ENCODE measurements at places on chromosomes 2 and 18.

DNA sequence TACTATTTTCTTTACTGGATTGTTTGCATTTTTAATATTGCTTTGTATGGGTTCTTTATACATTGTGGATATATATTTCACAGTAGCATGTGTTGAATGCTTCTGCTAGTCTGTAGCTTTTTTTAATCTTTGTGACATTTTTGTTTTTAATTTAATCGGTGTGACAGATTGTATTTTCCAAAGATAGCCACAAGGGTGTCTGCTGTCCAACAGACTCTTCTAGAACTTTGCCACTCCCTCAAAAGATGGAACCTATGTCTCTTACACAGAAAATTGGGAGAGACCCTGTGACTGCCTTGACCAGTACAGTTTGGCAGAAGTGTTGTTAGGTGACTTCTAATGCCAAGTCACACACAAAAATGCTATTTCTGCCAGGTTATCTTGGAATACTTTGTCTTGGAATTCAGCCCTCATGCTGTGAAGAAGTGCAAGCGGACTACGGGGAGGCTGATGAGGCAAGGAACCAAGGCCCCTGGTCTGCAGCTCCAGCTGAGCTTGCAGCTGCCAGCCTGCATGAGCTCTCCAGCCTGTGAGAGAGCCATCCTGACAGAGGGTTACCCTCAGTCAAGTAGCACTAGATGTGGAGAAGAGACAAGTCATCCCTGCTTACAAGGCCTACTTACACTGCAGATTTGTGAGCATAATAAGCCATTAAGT lies 110.8 kb downstream of the TDRD15 start:
- DNase-seq = no peak

DNA sequence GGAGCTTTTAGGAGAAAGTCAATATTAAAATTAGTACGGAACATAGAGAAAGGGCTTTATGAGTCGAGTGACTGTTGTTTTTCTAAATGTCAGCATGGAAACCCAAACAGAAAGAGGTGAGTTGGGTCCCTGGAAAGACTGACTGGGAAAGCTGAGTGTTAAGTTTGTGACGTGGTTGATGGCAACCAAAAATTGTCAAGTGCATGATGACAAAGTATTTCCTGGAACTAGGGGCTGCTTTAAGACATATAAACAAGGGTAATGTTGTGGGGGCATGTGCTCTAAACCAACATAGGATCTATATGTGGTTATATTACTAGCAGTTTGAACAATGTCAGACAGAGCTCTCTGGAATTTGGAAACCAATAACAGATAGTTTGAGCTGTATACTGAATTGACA lies 50.9 kb upstream of the GPD2 start:
- DNase-seq = peak; percentile 22

GRCh38 chr2:30942419-30942818 lies 135.2 kb upstream of the CAPN13 start:
- DNase-seq = no peak

DNA sequence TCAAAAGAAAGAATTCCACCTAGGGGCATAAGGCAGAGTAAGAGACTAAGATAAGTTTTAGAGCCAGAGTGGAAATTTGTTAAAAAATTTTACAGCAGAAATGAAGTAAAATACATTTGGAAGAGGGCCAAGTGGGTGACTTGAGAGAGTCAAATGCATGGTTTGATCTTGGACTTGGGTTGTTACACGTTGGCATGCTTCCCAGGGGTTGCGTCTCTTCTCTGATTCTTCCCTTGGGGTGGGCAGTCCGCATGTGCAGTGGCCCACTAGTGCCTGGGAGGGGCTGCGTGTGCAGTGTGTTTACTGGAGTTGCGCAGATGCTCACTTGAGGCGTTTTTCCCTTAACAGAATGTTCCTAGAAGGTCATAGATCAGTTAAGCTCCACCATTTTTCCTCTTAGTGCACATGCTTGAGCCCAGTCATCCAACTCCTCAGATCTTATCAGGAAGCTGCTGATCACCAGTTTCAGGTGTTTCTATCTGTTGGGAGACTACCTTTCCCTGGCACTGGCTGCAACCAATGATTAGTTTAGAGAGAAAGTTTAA lies 13.1 kb downstream of the SEH1L start:
- no peak for DNase-seq

DNA sequence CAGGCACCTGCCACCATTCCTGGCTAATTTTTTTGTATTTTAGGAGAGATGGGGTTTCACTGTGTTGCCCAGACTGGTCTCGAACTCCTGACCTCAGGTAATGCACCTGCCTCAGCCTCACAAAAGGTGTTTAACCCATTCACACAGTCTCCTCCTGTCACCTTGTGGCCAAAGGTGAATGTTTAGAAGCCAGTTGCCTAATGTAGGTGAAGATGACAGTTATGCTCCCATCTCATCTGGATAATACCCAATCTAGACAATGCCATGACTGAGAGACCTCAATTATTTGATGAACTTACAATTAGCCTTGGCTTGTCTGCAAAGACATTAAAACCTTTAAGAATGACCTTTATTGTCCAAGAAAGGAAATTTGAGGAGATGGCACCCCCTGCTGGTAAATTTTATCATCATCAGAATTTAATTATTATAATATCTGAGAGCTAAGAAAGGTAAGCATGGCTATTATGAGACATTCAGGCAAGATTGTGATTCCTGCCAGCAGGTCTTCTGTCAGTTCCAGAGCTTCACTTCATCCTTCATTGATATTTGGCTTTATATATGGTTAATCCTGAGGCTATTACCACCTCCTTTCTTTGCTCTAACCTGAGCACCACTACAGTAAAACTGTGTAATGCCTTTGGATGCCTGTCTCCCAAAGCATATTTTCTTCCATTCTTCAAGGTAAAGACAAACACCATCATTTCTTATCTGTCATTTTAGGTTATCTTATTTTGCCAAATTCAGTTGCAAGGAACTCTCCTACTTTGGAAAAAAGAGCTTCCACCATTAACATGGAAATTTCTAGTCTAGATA lies 117.6 kb downstream of the FAM124B start:
- peak; percentile 42 for DNase-seq

GRCh38 chr18:46416706-46417638 lies 240.0 kb downstream of the LOXHD1 start:
- peak; percentile 18 for DNase-seq

GRCh38 chr18:59501920-59502273 lies 142.8 kb upstream of the LMAN1 start:
- DNase-seq = no peak

DNA sequence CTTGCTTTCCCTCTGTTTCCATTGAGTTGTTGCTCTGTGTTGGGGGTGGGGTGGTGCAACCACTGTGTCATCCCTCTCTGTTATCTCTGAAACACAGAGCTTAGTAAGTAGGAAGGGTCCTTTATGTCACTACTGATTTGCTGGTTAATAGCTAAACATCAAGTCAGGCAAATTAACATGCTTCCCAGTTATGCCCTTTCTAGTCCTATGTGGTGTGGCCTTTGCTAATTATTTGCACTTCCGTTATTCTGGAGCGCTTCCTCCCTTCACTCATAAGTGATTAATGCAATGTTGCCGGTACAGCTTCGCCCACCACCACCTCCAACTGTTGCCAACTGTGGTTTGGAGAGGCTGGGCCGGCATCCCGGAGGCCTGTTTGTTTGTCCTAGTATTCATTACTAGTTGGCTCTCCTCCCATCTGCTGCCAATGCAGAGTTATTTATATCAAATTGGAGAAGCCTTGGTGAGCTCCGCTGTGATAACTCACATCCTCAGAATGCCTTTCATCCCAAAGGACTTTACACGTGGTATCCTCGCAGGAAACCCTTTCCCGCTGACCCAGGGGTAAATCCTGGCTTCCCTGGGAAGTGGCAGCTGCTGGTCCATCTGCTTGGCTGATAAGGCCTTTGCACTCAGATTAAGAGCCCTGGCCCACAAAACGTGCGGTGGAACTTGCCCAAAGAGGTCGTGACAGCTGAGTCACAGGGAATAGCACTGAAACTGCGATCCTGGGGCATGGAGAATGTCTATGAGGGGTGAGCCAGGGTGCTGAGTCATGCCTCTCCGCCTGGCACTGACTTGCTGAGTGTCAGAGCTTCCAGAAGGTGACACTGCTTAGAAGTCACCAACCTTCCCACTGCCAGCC lies 72.0 kb upstream of the ZCCHC2 start:
- DNase-seq = no peak

DNA sequence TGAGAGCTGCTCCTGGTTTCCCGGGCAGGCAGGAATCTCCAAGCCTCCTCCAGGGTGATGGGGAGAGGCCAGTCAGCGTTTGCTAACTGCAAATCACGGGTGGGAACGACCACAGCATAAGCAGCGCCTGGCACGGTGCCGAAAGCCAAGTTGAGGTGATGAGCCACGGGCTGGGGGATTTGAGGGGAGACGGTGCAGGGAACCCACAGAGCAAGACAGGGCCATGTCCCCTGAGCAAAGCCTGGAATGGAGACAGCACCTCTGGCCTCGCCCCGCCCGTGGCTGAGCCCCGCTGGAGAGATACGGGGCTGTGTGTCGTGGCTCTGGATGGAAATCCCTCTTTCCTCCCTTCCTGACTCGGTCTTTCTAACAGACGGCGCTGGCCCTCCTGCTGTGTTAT lies 31.5 kb upstream of the TMEM18 start:
- no peak for DNase-seq

GRCh38 chr2:178221556-178221955 lies 27.2 kb downstream of the OSBPL6 start:
- DNase-seq = no peak

- no peak for DNase-seq
These were observed 50.6 kb downstream of the DNAJC10 start for GRCh38 chr2:182766626-182767025.

DNA sequence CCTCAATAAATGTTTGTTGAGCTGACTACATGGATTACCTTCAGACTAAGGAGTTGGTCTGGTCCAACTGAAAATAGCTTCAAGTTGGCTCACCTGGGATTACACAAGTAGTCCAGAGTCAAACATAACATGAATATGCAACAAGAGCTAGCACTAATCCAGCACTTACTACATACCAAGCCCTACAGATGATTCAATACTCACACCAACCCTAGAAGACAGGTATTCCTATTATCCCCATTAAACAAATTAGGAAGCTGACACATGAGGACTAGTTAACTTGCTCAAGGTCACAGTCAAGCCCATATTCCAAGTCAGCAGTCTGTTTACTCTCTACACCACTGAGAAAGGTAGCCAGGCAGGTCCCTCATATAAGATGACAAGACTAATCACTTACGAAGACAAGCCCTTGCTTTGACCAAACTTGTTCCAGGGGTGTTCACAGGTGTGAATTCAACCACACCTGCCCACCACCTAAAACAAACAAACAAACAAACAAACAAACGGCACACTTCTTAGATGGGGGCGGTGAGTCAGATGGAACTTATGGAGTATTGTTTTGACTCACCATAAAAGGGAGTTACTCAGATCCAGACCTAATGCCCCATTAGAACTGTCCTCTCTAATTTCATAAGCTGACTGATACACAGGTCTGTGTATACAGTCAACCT lies 29.1 kb downstream of the TMEM131 start:
- DNase-seq = peak; percentile 63

GRCh38 chr18:50680966-50681365 lies 121.1 kb downstream of the MAPK4 start:
- no peak for DNase-seq

- no peak for DNase-seq
These were observed 262.4 kb upstream of the CCDC68 start for GRCh38 chr18:55221622-55222021.

DNA sequence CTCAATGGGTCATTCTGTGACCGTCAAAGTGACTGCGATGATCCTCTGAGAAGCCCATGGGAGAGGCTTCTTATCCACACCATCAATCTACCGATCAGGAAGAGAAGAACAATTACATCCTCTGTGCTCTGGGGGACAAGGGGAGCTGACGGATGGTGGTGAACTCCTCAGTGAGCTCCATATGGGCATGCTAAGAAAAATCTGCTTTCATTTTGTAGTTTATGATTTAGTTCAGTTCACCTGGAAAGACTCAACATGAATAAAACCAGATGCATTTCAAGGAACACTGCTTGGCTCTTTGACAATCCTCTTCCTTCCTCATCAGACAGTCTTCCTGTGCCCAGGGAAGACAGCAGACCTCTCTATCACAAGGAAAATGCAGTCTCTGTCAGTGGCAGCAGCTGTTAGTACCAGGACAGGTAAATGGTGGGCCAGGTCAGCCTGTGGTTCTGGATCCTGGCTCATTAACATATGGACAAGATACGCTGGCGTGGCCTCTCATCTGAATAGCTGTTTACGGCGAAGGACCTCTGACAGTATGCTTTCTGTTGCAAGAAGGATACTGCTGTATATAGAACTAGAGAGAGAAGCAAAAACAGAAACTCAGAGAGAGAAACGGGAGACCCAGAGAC lies 176.9 kb downstream of the BCL2 start:
- no peak for DNase-seq

DNA sequence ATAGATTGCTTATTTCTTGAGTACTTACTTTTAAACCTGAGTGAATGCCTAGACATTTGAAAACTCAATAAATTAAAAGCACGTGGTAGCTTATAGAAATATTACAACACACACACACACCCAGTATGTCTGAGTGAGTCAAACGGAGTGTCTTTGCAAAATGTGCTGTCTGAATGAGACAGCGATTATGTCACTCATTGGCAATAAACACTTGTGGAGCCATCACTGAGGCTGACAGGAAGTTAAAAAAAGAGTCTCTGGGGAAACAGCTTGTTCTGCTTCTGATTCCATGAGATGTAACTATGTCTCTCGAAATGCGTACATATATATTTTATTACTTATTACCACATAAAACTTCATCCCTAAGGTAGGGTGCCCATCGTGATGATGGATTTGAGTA lies 22.3 kb upstream of the VPS4B start:
- DNase-seq = no peak

DNA sequence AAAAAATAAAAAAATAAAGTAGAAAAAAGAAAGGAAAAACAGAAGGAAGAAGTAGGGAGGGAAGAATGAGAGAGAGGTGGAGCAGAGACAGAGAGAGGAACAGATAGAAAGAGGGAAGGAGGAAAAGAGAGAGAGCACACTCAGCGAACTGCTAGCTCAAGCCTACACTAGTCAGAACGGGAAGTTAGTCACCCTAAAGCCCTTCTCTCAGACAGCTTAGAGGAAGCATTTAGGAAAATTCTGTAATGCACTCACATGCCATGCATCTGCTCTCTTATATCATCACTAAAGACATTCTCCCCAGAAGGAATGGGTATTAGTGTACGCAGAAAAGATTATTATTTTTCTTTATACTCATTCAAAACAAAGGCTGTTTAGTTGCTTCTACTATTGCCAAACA lies 68.1 kb upstream of the SULT1C3 start:
- DNase-seq = no peak

- DNase-seq = peak; percentile 91
These were observed 1.8 kb downstream of the GYPC start for GRCh38 chr2:126657636-126658318.
